ENCODE measurements at places on chromosomes 2 and 18.

DNA sequence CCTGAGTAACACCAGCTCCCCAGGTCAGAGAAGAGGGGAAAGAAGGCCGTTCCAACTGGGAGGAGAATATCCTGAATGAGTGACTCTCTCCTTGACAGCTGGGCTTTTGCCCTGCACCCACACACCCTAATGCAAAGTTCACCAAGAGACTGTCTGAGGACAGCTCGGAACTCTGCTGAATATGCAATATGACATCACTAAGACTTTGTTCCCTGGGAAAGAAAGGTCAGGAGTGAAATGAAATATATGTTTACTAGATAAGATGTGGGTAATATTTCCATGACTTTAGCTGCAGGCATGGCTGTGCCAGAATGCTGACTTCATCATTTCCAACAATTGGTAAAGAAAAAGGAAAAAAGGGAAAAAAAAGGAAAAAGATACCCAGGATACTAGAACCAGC, 488.2 kb upstream of the RAB6C start:
- no peak for DNase-seq

GRCh38 chr2:237633061-237633561, 5.7 kb downstream of the LRRFIP1 start:
- DNase-seq = no peak

- DNase-seq = peak; percentile 16
Measured at GRCh38 chr2:85326406-85327159, 1.2 kb downstream of the TGOLN2 start.

GRCh38 chr2:176536439-176537133, 267.3 kb downstream of the MTX2 start:
- DNase-seq = no peak

- DNase-seq = no peak
Measured at GRCh38 chr2:235935773-235936172, 232.4 kb downstream of the GBX2 start.

DNA sequence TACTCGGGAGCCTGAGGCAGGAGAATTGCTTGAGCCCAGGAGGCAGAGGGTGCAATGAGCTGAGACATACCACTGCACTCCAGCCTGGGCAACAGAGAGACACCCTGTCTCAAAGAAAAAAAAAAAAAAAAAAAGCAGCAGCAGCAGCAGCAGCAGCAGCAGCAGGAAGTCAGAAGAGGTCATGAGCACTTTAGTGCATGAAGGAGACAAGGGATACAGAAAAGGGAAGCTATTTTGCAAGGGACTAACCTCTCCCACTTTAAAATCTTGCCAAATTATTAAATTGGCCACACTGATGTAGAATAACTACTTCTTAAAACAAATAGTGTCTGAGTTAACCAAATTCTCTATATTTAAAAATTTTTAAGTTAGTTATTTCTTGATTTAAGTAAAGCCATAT, 113.4 kb upstream of the PDE1A start:
- DNase-seq = no peak

DNA sequence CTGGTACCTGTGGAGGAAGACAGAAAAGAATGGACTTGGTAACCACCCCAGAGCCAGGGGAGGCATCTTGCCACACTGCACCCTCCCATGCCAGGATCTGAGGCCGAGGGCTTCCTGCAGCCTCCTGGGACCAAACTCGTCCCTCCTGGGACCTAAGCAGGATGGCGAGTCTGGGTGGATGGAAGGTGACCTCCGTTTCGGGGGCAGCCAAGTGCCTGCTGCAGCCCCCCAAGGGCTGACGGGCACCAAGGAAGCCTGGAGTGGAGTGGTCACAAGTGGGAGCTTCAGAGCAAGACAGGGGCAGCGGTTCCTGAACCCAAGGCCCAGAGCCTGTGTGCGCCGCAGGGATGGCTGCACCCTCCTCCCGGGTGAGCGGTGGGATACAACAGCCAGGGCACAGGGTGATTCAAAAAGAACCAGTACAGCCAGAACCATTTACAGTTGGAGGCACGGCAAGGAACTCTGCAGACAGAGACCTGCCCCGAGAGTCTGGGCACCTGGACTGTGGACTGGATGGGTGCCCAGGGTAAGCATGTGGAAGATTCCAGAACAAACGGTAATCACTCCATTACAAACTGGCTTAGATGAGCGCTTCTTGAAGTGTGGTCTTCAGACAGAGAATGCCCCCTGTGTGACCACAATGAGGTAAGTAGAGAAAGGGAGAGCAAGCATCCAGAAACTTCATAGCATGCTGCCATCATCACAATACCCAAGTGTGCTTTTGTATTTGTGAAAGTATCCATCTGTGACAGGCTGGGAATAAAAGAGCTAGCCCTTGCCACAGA, 12.1 kb downstream of the HS1BP3 start:
- DNase-seq = no peak

- no peak for DNase-seq
Measured at GRCh38 chr2:127078666-127079270, 28.2 kb downstream of the BIN1 start.

- peak; percentile 12 for DNase-seq
Measured at GRCh38 chr2:55311444-55311870, 42.4 kb upstream of the MTIF2 start.

DNA sequence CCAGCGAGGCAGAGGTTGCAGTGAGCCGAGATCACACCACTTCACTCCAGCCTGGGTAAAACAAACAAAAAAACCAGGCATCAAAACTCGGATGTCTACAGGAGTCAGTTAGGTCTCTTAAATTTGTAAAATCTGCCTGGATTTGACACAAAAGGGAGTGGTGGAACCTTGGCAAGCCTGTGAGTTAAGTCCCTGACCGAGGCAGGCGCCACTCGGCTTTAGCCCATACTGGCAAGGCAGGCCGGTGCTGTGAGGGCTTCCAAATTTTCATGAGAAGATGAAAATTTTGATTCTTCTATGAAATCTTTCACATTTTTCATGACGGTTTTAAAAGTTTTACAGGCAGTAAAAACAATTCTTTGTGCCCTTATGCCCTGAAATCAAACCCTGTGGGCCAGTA, 165.8 kb downstream of the FMNL2 start:
- no peak for DNase-seq

DNA sequence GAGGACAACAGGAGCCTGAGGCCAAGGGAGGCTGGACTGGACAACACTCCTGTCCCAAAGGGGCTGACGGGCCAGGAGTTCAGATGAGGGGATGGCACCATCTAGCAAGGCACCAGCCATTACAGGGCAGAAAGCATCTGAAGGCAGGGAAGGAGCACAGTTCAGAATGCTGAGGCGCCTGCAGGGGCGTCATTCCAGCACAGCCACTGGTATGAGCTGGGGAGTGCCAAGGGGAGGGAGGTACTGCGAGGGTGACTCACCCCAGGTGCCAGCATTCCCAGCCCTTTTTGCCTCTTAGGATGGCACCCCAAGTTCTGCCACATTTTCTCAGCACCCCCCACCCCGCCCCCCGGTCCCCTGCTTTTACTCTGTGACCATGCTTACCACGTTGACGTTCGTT, 129.8 kb upstream of the EPAS1 start:
- DNase-seq = no peak

DNA sequence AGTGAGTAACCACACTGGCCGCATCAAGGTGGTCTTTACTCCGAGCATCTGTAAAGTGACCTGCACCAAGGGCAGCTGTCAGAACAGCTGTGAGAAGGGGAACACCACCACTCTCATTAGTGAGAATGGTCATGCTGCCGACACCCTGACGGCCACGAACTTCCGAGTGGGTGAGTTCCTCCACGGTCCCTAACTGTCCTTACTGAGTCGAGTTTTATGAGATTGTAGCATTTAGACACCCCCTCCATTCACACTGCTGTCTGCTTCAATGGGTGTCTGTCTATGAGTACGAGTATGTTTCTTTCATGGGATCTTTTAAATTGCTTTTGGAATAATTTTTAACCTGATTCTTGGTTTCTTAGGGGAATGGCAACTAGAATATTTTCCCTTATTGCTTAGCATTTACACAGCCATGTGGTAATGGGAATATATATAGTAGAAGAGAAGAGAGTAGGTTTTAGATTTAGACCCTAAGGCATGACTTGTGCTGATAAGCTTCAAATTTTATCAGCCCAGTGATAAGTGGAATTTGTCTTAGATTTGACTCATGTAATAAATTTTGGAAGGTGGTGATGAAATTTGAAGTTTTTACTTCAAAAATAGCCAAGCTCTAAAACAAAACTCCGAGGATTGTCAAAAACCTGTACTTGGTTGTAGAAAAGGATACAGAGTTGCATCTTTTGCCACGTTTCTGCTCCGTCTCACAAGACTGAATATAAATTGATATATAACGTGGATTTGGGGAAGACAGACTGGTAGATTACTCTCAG, 188.2 kb downstream of the LTBP1 start:
- no peak for DNase-seq

DNA sequence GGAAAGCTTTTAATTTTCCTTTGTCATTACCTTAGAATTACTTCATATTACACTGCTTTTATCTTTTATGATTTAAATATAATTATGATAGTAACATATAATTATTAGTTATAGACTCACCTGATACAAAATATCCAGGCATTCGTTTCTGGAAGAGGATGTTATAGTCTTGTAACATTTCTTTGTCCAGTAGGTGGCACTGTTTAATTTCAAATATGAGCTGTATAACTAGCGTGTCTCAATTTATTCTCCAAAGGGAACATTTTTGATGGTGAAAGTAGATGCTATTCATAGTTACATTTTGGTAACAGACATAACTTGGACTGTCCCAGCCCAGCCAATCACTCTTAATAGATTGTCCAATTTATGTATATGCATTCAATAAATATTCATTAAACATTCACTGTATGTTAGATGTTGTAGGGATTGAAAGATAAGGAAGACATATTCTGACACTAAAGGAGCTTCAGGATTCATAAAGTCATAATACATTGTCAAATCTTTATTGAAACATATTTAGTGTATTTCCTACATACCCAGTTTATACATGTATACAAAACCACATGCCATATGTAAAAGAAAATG, 19.2 kb downstream of the DAW1 start:
- peak; percentile 49 for DNase-seq

DNA sequence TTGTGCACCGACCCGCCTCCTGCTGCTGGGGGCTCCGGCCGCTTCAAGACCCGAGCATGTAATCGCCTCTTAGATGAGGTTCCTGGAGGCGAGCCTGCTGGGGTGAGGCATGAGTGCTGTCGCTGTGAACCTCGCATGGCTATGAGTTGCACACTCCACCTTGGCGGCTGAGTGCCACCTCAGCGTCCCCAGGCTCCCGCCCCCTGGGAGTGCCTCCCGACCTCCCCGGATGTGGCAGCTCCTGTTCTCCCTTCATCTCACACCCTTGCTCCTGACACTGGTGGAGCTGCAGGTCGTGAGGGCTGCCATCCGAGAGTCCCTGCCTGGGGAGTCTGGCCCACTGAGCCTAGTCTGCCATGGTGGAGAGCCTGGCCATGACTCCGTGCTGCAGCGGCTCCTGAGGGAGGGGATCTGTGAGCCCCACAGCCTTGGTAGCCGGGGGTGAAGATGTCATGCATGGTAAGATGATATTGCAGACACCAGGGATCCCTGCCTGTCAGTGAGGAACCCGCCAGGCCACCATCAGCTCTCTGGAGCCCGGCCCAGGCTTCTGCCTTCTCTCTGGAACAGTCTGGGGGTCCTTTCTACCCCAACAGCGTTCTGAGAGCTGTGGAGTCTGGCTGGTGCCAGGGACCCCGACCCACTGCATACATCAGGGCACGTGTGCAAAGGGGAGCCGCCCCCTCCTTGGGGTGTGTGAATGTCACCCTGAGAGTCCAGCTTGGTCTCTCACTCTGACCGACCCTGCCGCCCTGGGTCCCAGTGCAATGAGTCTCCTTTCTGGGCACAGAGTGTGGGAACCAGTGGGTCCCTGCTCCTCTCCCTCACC, 61.6 kb upstream of the HS6ST1 start:
- no peak for DNase-seq

DNA sequence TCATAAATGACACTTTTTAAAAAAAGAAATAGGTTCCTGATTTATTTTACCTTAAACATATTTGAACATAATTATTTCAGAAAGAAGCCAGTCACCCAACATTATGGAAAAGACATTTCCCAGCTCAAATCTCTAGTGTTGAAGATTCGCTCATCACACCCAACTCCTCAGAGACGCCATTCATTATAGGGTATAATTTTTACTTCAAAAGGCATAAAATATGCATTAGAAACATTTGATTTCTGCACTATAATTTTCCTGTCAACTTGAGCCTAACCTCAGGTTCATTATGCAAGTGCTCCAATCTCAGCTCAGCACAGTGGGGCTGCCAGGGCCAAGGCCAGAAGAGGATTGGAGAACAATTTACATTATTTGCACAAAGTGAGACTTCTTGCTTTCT, 58.8 kb upstream of the TTN start:
- no peak for DNase-seq

All from RCC 7860 (cell line).